HepG2 (cell line): ENCODE measurements at places on chromosomes 1 and 21. TPM values are rescaled to one million over a fixed set of nuclear protein-coding genes. Genes with fewer than 3 reads are reported as not detected.

- peak; percentile 91 for DNase-seq
Measured at GRCh38 chr1:205440476-205441317, 15.1 kb downstream of the BLACAT1 start.

GRCh38 chr1:179770887-179771502, 27.9 kb downstream of the FAM163A start:
- DNase-seq, result no peak

DNA sequence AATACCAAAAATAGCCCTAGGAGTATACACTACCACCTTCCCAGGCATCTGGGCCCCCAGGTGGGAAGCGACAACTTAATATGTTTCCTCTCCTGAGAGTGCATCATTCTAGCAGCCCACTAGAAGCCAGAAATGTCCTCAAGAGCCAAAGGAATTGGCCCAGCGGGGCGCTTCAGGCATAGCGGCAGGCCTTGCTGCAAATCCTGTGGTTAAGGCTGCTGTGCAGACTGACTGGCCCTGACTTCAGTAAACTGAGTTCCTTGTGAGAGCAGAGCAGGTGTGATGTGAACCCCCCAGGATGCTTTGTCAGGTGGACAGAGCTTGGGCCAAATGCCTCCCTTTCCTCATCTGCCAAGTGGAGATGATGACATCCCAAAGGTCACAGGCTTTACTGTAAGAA, 29.7 kb upstream of the LDLRAP1 start:
- no peak for DNase-seq

DNA sequence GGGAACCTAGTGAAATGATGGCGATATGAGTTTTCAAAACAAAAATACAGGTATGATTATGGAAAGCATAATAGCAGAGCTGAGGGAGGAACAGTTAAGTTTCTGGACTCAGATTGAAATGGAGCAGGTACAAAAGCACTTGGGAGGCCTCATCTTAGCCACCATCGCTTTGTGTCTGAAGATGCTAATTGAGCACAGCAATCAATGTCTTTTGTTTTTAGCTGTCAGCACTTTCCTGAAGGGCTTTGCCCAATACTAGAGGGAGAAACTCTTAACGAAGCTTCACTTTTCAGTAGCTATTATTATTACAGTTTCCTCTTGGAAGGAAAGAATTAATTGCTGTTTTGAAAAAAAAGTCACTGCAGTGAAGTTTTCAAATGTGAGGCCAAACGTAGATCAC, 348.7 kb downstream of the RWDD3 start:
- no peak for DNase-seq

- no peak for DNase-seq
Measured at GRCh38 chr1:1627261-1627828, 4.6 kb upstream of the MMP23B start.

- DNase-seq, result no peak
Measured at GRCh38 chr21:28455253-28455600, 537.5 kb downstream of the LTN1 start.

RER1 gene
- 83.9 and 128 TPM in 2 replicates for total RNA-seq

DNA sequence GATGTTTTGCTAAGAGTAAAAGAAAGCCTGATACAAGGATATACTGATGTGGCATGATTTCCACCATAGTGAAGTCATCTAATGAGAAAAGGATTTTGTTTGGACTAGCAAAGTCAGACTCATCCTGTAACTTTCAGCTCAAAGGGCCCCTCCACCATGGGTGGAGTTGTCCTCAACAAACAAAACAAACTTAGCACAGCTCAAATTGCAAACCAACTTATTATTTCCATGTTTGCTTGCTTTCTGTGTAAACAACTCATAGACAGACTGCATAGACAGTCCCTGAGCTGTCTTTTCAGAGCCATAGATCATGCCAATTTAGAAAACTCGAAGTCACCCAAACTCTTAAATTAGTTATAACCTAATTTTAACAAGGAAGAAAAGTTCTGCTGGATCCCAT, 69.4 kb upstream of the VAV3 start:
- no peak for DNase-seq

CRYBG2 gene
- 0.39 and 1.3 TPM in 2 replicates for total RNA-seq

DNA sequence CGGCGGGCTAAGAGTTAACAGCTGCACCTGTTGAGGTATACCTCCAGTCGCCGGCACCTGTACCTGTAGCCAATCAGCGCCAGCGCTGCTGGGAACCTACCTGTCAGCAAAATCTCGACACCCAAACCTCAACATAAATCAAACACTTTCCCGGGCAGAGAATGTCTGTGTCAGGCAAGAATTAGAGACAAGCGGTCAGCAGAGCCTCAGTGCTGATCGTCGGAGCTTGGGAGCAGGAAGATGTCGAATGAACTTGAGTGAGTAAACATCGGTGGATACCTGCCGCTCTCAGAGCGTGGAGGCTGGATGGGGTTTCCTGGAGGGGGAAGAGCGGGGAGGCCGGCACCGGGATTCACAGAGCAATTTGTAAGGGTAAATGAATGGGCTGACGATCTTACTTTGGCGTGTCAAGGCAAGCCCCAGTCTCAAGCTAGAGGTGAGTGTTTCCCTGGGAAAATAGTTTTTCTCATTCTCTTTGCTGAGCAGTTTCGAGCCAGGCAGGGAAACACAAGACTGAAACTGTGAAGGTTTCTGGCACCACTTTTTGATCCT, at the start of gene GRHL3:
TSS of gene GRHL3 (plus strand) at position 46 of the 552 bp plus-strand sequence. CDS start at position 241, 195 bp downstream.
- DNase-seq, result no peak

C1orf56 gene
- 0.74 and 1.5 TPM in 2 replicates for total RNA-seq

- DNase-seq, result no peak
Measured at GRCh38 chr1:56061824-56062223, 517.5 kb downstream of the PLPP3 start.

- DNase-seq, result no peak
Measured at GRCh38 chr1:150548632-150549495, at the start of gene ADAMTSL4. ADAMTSL4 (plus strand) TSS chr1:150549408; CDS start chr1:150552289, 2,881 bp downstream.
